ENCODE measurements at places on chromosomes 6 and 20. TPM values are rescaled to one million over a fixed set of nuclear protein-coding genes. Genes with fewer than 3 reads are reported as not detected.

Gene HCK
- 5.6 TPM for total RNA-seq

Gene CD24
- total RNA-seq, result 118 TPM

Gene DEFB121
- not detected for total RNA-seq

Gene TFAP2C
- total RNA-seq, result 100 TPM

Gene PDYN
- not detected for total RNA-seq

- DNase-seq, result no peak
These were observed 56.7 kb downstream of the VEGFA start for GRCh38 chr6:43826730-43827129.

GRCh38 chr6:150766201-150766997 lies 99.1 kb upstream of the MTHFD1L start:
- DNase-seq, result no peak

- no peak for DNase-seq
These were observed 50.1 kb upstream of the E2F3 start for GRCh38 chr6:20351534-20351933.

DNA sequence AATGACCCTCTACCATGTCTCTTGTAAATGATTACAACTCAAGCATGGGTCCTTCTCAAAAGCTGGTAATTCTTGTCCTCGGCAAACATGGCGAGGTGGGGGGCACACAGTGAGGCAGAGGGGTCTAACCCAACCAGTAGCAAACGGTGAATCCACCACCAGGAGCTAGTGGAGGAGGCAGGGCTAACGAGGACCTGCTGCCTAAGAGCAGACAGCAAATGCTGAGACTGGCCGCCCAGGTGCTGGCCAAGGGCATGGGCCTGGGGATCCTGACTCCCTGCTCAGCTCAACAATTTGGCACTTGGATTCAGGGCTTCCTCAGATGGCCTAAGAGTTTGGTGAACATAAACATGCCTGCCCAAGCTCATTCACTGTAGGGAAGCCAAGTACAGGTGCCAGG lies 18.4 kb downstream of the PCIF1 start:
- DNase-seq, result no peak

- no peak for DNase-seq
These were observed 5.5 kb upstream of the NEDD9 start for GRCh38 chr6:11237956-11238355.

DNA sequence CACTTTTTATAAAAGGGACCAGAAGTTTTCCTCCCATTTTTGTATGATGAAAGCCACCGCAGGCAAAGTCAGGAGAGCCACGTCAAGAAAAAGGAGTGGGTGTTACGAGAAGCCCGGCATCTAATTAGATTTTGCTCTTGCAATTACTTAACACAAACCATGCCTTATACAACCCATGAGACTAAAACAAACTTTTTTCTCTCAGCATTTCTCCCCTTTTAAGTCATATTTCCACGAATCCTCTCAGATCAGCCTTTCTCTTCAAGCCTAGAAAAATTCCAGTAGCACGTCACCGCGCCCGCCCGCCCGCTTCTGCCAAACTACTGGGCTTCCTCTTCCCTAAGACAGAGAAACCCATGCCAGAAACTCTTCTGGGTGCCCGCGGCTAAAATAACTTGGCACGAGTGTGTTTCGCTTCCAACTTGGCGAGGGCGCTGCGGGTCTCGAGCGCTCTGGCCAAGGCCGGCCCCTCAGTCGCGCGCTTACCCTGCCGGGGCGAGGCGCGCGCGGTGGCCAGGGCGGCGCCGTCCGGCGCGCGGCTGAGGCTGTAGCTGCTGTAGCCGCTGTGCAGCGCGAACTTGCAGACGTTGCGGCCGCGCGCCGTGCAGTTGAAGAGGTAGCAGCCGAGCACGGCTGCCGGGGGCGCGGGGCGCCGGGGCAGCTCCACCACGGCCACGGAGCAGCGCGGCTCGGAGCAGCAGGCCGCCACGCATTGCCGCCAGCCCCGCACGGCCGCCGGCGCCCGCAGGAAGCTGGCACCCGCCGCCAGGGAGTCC lies 1.0 kb downstream of the LRP11 start:
- DNase-seq, result peak; percentile 82

DNA sequence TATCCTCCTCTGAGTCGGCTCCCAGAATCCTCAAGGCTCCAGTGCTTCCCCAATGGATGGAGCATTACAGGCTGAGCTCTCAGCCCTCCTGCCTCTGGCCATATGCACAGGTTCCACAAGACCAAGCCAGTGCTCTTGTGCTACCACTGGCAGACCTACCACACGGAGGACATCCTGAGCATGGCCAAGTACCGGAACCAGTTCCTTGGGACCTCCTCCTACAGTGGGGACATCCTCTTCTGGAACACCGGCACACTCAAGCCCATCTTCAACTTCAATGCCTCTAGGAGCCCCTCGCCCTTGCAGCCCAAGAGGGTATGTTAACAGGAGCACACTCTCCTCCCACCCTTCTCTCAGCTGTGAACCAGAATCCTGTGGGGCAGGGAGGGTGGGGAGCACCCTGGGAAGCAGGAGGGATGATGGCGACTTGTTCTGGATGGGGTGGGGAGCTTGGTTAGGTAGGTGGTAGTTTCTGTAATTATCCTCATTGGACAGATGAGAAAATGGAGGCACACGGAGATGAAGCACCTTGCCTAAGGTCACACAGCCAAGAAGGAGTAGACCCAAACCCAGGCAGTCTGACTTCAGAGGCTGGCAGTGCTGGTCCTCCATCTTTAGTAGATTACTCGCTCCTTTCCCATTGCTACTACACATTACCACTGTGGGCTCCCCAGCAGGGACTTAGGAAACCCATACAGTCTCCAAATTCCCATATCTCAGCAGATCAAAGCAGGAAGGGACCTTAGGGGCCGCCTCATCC lies 58.6 kb downstream of the EFCAB8 start:
- peak; percentile 28 for DNase-seq

- DNase-seq, result no peak
These were observed 174.5 kb upstream of the TAB2 start for GRCh38 chr6:149142924-149143429.

GRCh38 chr6:5814901-5815300 lies 191.8 kb downstream of the NRN1 start:
- no peak for DNase-seq

DNA sequence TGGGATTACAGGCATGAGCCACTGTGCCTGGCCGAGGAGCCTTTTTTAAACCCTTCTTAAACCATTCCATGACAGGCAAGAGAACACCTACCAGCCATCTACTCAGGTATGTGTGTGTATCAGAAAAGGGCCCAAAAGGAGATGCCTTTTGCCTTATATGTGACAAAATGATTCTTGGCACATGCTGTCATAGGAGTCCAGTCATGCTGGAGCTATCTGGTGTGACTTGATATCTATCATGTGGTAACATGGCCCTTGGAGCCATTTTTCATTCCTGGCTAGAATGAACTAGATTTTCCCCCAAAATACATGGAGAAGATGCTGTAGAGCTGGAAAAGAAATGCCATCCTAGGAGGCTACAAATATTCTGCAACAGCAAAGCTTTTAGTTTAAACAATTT lies 129.1 kb downstream of the DST start:
- DNase-seq, result no peak

DNA sequence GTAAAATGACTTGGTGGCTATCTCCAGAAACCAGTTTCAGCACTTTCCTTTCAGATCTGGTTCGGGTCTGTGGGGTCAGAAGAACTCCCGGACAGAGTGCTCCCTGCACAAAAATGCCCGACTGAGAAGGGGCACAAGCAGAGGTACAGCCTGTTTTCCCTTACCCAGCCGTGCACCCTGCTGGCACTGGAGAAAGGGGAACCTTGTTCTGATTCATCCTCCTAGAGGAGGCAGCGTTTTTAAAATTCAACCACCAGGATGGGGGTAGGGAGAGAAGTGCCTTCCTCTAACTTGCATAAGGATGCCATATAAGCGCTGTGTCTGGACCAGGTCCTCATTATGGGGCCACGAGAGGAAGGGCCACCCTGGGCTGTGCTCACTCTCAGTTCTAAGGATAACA lies 17.6 kb downstream of the RIMS4 start:
- no peak for DNase-seq

- DNase-seq, result no peak
These were observed 1.3 kb upstream of the PTK6 start for GRCh38 chr20:63538204-63539091.

- no peak for DNase-seq
These were observed 120.1 kb upstream of the CDYL start for GRCh38 chr6:4656106-4656505.

DNA sequence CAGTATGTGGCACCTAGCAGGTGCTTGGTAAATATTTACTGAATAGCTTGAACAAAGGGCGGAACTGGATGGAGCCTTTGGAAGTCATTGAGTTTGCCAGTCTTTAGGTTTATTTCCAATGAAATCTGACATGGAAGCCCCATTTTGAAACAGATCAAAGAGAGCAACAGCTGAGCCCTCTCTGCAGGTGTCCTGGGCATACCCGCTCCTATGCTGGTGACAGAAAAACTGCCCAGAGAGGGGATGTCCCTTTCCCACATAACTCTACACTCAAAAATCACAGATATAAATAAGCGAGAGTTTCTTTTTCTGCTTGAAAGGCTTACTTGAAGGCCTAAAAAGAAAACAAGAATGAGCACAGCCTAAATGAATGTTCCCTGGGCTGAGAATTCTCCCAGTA lies 53.0 kb upstream of the RALY start:
- no peak for DNase-seq

GRCh38 chr6:44030812-44031454 lies 96.3 kb downstream of the MRPL14 start:
- peak; percentile 32 for DNase-seq

DNA sequence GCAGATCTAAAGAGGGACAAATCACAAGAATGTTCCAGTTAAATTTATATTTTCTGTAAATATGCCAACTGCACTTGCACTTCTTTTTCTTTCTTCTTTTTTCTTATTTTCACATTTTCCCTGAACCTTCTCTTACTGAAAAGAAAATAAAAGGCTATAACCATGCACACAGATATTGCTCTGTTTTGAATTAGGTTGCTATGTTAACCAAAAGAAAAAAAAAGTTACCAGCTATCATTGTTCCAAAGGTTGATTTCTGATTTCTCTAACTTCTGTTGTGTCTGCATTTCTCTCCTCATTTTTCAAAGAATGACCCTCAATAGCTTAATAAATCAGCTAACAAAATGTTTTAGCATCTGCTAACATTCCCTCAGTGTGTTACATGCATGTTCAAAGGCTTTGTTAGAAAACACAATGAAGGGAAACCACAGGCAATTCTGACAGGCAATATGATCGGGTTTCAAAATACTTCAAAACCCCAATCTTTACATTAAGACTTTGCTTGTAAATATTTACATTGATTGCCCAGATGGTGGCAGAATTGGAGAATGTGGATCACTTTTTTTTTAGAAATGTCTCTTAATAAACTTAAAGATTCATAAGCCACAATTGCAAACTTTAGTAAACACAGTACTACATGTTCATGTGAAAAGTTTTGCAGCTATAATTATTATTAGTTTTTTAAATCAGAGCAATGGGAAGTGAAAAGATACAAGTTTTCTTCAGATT lies 928.3 kb upstream of the FLRT3 start:
- no peak for DNase-seq

GRCh38 chr20:18858816-18859215 lies 45.2 kb downstream of the SCP2D1 start:
- no peak for DNase-seq

GRCh38 chr6:105537981-105538578 lies 135.2 kb upstream of the PREP start:
- DNase-seq, result no peak

GRCh38 chr6:16425881-16426615 lies 187.7 kb downstream of the GMPR start:
- no peak for DNase-seq

DNA sequence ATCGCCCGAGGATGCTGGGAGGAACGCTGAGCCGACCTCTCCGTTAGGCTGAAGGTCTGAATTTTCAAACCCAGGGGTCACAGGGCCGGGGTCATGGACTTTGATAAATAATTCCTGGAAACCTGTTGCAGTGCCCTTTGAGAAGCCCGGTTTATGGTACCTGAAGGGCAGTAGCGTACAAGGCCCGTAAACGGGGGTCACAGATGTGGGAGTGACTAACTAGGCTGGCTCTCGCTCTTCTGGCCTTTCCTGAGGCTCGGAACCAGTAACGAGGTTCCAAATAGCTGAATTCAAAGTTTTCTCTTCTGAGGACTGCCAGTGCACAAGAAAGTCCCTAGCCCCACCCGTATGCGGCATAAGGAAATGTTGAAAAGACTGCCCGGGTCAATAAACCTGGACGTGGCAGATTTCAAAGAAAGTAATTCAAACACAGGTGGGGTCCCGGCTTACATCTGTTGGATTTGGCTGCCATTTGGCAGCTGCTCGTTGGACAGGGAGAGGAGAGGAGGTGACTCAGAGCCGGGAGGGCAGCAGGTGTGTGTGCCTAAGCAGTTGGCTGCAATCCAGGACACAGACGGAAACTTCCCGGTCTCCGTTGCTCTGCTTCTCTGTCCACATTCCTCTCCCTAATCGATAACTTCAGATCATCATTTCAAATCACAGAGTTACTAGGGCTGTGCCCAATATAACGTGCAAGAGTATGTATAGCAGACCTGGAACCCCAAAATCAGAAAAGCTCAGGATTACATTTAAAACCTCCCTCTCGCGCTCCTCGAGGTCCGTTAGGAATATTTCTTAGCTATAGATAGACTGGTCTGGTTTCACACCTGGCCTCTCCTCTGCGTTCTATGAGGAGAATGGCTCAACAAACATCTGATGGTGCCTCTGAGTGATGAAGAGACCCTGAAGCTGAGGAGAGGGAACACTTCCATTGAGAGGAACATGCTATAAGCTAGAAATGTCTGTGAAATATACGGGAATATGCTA lies 765 bp upstream of the GMDS start:
- DNase-seq, result peak; percentile 76

GRCh38 chr6:2741756-2742155 lies 9.0 kb downstream of the MYLK4 start:
- DNase-seq, result no peak

- DNase-seq, result no peak
These were observed 119.2 kb upstream of the LAMA2 start for GRCh38 chr6:128763599-128764300.

GRCh38 chr6:52536424-52536916 lies 40.4 kb downstream of the TRAM2 start:
- no peak for DNase-seq

DNA sequence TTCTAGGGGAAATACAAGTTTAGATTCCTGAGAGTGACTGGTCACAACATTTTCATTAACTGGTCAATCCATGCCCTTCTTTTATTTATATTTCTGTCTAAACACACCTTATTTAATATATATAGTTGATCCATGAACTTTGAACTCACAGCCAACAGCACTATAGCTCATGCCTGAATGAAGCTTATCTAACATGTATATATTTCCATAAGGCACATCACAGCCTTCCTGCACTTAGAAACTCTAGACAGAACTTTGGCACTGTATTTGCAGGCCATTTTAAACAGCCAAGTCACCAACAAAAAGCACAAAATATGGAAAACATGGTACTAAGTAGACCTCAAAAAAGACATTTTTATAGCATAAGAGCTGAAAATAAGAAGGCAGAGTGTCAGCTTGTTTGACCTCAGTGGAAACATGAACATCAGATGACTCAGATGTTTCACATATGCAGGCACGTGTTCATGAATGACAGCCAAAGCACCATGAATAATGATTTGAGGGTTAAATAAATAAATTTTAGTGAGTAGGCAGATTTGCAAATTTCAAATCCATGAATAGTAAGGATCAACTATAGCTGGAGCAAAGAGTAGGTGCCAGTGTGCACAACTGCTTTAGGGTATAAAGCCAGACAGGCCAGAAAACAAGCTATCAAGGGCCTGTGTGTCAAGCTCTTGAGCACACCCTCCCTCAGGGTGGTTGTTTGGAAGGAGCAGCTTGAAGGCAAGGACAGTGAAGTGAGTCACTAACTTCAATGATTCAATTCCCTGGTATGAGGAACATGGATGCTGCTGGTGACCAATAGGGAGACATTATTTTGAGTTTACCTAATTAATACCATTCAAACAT lies 88.9 kb upstream of the NT5E start:
- no peak for DNase-seq

Measured in suprapubic skin (tissue), 4 donors.